ENCODE measurements at places on chromosomes 13 and 19.

- no peak for DNase-seq
Observed at GRCh38 chr19:41355035-41355434, 1.3 kb upstream of the TGFB1 start.

GRCh38 chr13:91144054-91144453, 203.4 kb upstream of the MIR17HG start:
- DNase-seq: no peak

DNA sequence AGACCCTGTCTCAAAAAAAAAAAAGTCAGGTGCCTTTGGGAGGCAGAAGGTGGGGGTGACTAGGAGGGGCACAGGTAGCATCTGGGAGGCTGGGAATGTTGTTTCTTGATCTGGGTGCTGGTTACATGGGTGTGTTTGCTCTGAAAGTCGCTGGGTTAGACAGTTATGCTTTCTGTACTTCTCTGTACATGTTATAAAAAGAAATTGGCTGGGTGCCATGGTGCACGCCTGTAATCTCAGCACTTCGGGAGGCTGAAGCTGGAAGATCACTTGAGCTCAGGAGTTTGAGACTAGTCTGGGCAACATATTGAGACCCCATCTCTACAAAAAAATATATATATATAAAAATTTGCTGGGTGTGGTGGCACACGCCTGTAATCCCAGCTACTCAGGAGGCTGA, 15.1 kb downstream of the NOSIP start:
- DNase-seq: peak; percentile 71

- no peak for DNase-seq
Observed at GRCh38 chr13:31264151-31264550, 64.4 kb downstream of the B3GLCT start.

DNA sequence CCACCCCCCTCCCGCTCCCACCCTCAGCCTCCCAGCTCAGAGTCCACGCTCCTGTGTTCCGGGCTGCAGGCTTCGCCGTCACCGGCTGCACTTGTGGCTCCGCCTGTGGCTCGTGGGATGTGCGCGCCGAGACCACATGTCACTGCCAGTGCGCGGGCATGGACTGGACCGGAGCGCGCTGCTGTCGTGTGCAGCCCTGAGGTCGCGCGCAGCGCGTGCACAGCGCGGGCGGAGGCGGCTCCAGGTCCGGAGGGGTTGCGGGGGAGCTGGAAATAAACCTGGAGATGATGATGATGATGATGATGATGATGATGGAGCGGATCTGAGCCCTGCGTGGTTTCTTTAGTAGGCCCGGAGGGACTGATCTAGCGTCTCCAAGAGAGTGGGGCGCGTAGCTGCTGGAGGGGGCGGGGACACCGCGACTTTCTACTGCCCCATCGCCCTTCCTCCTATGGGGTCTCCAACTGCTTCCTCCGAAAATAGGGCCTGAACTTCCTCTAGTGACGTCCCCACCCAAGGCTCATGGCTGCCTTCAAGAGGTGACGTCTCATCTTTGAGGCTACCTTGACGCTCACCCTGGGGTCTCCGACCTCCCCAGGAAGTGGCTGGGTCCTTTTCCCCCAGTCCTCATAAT, 1.4 kb downstream of the RETN start:
- DNase-seq: peak; percentile 60

- DNase-seq: no peak
Observed at GRCh38 chr13:57704031-57704430, 72.5 kb downstream of the PCDH17 start.

- no peak for DNase-seq
Observed at GRCh38 chr19:16369664-16370576, 45.3 kb downstream of the KLF2 start.

GRCh38 chr13:27101289-27101688, 70.3 kb downstream of the USP12 start:
- DNase-seq: no peak

Data from RPMI8226 (cell line).